ENCODE measurements at places on chromosomes 1 and 21. TPM values are rescaled to one million over a fixed set of nuclear protein-coding genes. Genes with fewer than 3 reads are reported as not detected.

UMODL1 gene
- not detected for total RNA-seq

FMN2 gene
- 0.61 TPM for total RNA-seq

ETNK2 gene
- total RNA-seq, result 18.6 TPM

EPHB2 gene
- total RNA-seq, result 8.3 TPM

CIART gene
- 15.6 TPM for total RNA-seq

GNAT2 gene
- not detected for total RNA-seq

TRNP1 gene
- total RNA-seq, result 38.4 TPM

OR2T12 gene
- total RNA-seq, result not detected

LHX4 gene
- total RNA-seq, result 2.0 TPM

VPS72 gene
- 91.4 TPM for total RNA-seq

TLR5 gene
- total RNA-seq, result not detected

LAD1 gene
- 29.0 TPM for total RNA-seq

IGSF21 gene
- 5.2 TPM for total RNA-seq

NR5A2 gene
- 4.7 TPM for total RNA-seq

UQCRHL gene
- 2.6 TPM for total RNA-seq

OR2L8 gene
- total RNA-seq, result 0.24 TPM

DENND2D gene
- 0.11 TPM for total RNA-seq

RGS4 gene
- total RNA-seq, result not detected

NPR1 gene
- 8.9 TPM for total RNA-seq

RPE65 gene
- not detected for total RNA-seq

CFH gene
- not detected for total RNA-seq

DMBX1 gene
- 2.3 TPM for total RNA-seq

ERVH48-1 gene
- total RNA-seq, result 238 TPM

SHISAL2A gene
- total RNA-seq, result 0.44 TPM

GIPC2 gene
- 0.90 TPM for total RNA-seq
